ENCODE measurements at places on chromosomes 5 and 9.

- no peak for DNase-seq
These were observed 689 bp upstream of the GLRA1 start for GRCh38 chr5:151925340-151925739.

- no peak for DNase-seq
These were observed 30.2 kb downstream of the TGFBI start for GRCh38 chr5:136058972-136059354.

DNA sequence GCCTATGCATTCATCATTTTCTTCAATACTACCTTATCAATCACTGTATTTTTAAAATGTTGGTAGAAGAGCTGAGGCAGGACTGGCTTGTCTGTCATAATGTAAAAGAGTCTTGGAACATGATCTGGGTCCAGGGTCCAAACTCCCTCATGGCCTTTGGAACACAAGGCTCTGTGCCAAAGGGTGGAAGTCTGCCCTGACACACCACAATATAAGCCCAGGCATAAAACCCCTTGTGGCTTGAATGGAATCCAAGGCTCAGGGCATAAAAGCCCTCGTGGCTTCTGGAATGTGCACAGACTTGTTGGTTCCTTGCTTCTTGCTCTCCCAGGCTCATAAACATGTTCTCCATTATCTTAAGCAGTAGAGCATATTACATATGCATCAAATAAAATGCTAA lies 48.0 kb downstream of the GABRB2 start:
- no peak for DNase-seq

DNA sequence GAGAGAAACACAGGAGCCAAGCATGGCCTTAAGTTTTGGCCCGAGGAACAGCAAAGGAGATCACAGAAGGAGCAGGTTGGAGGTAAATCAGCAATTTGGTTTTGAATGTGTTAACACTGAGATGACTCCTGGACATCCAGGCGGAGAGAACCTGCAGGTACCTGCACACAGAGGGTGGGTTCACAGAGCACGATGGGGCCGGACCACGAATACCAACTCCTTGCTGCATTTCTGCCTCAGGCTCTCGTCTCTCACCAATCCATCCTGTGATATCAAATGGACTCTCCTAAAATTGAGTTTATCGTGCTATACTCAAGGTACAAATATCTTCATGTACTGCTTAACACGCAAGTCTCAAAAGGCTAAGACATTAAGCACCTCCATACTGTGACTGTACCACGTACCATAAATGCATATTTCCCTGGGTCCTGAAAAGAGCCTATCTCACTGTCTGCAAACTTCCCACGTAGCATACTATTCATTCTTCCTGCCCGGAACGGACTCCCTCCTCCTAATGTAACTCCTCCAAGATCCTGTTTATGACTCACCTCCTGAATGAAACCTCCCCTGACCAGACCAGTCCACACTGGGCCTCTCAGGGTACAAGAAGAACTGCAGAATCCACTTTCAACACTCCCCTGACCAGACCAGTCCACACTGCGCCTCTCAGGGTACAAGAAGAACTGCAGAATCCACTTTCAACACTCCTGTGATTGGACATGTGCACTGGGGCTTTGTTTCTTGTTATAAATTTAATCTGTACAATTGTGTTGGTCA lies 380.8 kb upstream of the RFX3 start:
- DNase-seq: peak; percentile 69

DNA sequence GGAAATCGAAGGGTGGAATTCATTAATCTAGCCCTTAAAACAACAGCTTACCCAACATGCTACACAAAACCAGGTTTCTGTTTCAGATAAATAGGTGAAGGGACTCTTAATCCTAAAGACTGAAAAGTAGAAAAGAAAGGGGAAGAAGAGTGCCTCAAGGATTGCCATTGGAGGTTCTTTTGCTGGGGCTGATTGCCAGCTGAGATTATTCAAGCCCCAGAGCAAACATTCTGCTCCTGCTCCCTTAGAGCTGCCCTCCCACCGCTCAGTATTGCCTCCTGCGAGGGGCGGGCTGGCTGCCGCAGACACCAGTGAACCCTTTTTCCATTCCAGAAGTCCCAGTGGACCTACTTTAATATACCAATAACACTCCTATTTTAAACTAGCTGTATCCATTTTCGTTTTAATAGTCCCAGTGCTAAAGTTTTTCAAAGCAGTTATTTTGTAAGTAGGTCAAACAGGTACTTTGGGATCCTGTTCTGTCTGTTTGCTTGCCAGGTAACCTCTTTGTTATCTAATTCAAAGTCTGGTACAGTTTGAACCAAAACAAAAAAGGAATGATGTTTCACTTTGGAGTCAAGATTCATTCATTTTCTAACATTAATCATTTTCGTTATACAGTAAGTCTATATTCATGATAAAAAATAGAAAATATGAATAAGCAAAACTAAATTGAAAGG lies 38.6 kb downstream of the HMGCS1 start:
- no peak for DNase-seq

DNA sequence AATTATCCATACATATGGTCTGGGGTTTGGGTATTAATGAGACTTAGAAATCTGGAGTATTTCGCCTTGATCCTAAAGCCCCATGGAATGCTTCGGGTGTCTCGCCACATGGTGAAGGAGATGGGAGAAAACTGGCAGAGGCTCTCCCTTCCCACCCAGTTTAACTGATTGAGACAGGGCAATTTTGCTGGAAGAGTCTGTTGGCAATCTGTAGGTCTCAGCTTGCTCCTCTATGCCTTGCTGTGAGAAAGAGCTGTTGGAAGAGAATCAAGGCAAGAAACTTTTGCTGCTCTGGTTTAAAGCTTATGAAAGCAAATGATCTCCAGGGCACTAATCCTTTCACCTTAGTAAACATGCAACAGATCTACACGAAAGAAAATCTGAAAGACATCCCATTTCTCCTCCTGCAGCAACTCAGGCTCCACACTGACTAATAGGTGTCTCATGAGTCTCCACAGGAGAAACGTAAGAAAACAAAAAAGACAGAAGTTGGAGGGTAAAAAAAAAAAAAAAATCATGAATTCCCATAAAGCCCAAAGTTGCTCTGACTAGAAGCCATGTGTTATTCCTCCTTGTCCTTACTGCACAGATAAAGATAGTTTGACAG lies 369.9 kb downstream of the EFNA5 start:
- DNase-seq: no peak

- no peak for DNase-seq
These were observed 39.6 kb upstream of the TIFAB start for GRCh38 chr5:135491552-135492318.

- no peak for DNase-seq
These were observed 3.1 kb upstream of the AHRR start for GRCh38 chr5:318341-318897.

DNA sequence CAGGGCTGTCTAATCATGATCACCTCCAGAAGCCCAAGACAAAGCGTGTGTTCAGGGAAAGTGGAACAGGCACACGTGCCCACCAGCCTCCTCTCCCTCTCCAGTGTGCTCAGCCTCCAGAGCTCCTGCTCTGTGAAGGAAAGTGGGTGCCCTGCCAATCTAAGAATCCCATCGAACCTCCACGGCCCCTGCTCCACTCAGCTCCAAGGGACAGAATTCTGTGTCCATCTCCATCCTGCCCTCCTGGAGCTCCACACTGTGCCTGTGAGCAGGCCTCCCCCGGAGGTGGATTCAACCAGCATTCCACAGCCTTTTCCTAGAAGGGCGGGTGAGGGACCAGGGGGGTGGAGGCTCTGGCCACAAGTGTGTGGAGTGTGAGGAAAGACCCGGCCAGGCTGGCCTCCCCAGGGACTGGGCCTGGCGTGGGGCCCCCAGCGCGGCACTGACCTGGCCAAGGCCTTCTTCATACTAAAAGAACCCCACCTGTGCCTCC lies 6.0 kb downstream of the EEIG1 start:
- DNase-seq: no peak

- peak; percentile 26 for DNase-seq
These were observed 730.4 kb upstream of the MEF2C start for GRCh38 chr5:89613222-89613956.

DNA sequence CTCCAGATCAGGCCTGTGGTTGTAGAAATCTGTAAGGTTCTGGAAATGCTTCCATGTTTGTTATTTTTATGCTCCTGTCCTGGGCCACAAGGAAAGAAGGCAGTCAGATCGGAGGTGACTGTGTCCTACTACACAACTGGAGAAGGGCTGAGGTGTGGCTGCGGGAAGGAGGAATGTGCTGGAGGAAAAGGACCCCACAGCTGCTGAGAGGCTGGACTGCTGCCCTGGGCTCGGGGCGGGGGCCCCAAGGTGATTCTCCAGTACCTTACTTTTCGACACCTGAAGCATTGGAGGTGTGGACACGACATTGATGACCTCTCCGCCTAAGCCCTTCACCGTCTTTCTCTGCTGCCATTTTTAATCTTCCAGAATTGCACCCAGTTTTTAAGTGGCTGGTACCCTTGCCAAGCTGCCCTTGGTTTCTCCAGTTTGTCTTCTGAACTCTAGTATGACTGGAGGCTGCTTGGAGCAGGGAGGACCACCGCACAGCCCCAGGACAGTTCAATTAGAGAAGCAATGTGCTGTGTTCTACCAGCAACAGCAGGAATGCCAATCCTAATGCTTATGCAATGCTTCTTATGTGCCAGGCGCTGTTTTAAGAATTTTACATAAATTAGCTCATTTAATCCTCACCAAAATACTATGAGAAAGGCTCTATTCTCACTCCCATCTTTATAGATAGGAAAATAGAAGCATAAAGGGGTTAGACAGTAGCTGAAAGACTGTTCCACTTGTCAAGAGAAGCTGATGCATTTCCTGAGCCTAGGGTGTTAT lies 13.5 kb upstream of the ANKRD33B start:
- DNase-seq: no peak

DNA sequence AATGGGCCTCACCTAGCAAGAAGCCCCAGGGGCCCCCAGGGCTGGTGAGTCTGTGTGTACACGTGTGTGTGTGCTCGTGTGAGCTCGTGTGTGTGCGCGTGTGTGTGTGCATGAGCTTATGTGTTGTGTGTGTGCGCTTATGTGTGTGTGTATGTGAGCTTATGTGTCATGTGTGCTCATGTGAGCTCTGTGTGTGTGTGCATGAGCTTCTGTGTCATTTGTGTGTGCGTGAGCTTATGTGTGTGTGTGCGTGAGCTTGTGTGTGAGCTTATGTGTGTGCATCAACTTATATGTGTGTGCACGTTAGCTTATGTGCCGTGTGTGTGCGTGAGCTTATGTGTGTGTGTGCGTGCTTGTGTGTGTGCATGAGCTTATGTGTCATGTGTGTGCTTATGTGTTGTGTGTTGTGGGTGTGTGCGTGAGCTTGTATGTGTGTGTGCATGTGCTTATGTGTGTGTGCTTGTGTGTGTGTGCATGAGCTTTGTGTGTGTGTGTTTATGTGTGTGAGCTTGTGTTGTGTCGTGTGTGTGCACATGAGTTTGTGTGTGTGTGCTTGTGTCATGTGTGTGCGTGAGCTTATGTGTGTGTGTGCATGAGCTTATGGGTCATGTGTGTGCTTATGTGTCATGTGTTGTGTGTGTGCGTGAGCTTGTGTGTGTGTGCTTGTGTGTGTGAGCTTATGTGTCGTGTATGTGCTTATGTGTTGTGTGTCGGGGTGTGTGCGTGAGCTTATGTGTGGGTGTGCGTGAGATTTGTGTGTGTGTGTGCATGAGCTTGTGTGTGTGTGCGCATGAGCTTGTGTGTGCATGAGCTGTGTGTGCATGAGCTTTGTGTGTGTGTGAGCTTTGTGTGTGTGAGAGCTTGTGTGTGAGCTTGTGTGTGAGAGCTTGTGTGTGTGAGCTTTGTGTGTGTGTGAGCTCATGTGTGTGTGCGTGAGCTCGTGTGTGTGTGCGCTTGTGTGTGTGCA lies 16.7 kb upstream of the SLC2A6 start:
- no peak for DNase-seq

DNA sequence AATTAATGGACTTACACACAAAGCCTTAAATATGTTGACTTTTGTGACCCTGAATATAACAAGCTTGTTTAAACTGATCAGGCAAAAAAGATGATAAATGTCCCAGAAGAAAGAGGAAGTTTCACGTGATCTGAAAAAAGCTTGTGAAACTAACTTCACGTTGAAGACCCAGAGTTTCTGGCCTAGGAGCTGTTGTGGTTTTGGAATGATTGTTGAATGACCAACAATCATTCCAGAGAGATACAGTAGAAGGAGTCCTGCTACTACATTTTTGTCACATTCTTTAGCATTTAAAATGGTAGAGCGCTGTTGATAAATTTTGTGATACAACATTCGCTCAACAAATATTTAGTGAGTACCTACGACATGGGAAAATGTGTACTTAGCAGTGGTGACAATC lies 143.1 kb upstream of the FBN2 start:
- no peak for DNase-seq

GRCh38 chr5:107359033-107359915 lies 311.5 kb downstream of the EFNA5 start:
- peak; percentile 34 for DNase-seq

DNA sequence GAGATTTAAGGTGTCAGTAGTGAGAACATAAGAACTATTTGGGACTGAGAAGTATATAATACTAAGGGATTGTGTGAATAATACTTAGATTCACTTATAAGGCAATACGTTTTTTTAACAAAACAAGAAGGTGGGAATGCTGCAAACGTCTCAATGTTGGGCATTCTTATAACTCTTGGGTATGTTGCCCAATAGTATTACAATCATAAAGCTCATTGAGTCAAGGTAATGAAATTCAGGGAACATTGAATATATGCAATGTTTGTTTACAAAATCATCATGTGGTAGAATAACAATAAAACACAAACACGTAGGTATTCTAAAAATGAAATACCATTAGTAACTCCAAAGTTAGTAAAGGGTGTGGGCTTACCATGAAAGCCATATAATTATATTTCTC lies 400.7 kb downstream of the KIAA0825 start:
- DNase-seq: no peak

DNA sequence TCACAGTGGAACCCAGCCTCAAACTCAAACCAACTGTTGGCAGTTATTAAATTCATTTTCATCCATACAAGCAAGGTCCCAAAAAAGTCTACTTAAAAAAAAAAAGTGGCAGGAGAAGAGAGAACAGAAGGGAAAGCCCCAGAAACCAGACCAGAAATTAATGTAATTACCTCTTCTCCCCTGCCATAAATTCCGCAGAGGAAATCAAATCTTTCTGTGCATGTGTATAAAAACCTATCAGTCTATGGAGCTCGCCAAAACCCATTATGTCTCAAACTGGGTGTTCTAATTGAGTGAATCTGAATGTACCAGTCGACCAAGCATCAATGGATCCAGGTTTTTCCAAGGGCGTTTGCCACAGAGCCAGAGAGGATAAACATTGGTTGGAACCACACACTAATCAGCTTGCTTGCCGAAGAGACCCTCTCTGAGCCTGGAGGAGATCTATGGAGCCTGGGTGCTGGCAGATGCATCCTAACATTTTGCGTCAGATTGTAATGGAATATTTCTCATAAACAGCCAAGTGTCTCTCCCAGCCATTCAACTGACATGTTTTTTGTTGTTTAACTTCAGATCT lies 7.9 kb upstream of the HAND1 start:
- DNase-seq: no peak

GRCh38 chr5:118115791-118116190 lies 872.6 kb downstream of the DTWD2 start:
- DNase-seq: no peak

DNA sequence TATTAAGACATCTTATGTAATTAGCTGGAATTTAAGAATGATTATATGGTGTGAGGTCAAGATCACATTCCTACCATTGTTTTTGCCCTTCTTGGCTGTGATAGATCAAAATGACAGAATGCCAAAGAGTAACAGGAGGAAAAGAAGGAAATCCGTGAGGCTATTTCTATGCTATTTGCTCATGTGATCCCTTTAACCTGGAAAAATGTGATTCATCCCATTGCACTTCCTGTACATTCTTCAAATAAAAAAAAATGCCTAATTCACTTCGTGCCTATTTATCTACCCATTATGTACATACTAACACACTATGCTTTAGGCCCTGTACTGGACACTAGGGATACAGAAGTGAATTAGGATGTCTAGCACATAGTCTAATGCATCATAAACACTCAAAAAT lies 154.1 kb upstream of the PAPPA start:
- DNase-seq: no peak

GRCh38 chr9:134381671-134382516 lies 55.6 kb downstream of the RXRA start:
- DNase-seq: no peak
